NCI-H345 (cell line): ENCODE measurements at places on chromosomes 5 and 9.
A peak's percentile ranks its signal among the peaks of the same experiment; 100 is the strongest.

DNA sequence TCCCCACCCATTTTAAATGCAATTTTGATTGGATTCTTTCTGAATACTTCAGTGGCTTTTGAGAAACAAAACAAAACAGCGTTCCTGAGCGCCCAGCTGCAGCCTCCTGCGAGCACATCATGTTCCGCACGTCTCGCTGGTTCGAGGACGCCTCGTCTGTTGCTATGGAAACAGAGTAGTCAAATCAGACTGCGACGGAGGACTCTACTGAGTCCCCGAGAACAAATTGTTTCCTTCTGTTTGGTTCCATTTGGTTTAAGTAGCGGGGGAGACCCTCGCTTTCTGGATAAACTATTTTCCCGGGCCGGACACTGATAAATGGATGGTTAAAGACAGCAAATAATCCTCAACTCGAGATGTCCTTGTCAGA, 69.0 kb downstream of the SLC28A3 start:
- DNase-seq, result no peak

GRCh38 chr9:68530618-68531017, 10.1 kb downstream of the TMEM252 start:
- no peak for DNase-seq

- DNase-seq, result no peak
These were observed 45.4 kb upstream of the STARD4 start for GRCh38 chr5:111557686-111558085.

- DNase-seq, result no peak
These were observed 232.4 kb downstream of the SAXO1 start for GRCh38 chr9:18800579-18800978.

DNA sequence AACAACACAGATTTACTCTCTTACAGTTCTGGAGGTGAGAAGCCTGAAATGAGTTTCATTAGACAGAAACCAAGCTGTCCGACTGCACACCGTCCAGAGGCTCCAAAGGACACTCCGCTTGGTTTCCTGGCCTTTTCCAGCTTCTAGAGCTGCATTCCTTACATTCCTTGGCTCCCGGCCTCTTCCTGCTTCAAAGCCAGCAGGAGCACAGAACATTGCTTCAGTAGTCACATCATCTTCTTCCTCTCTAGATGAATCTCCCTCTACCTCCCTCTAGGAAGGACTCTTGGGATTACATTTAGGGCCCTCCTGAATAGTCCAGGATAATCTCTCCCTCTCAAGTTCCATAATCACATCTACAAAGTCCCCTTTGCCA, 213.3 kb downstream of the CDK5RAP2 start:
- DNase-seq, result no peak

DNA sequence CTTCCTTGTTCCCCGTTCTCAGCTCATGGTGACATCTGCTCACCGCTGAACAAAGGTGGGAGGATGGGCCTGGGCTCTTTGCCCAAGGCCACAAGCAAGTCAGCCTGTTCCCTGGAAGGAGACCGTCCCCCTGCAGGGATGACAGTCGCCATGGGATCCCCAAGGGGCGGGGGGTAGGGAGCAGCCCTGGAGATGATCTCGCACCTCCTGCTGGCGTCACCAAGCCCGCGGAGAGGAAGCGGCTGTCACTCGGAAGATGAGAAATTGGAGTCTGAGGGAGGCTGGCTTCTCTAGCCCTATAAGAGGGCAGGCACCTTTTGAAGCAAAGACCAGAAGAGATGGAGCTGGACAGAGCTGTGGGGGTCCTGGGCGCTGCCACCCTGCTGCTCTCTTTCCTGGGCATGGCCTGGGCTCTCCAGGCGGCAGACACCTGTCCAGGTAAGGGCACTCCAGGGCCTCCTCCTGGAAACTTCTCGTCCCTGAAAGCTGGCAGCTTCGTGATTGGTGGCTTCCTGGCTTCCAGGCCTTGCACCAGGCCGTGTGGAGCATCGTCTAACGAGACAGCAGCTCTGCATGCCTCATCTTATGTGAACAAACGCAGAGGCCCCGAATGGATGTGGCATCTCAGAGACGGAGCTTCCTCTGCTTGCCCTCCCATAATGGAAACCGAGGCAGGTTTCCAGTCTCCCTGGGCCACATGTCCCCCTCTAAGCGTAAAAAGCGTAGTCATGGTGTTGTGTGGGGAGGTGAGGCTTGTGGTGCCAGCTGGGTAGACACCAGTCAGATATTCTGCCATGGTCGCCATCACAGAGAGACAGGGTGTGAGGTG, at the start of gene FCN2:
TSS of gene FCN2 (plus strand) at position 327 of the 829 bp plus-strand sequence. CDS start at position 339, 12 bp downstream.
- peak; percentile 5 for DNase-seq

DNA sequence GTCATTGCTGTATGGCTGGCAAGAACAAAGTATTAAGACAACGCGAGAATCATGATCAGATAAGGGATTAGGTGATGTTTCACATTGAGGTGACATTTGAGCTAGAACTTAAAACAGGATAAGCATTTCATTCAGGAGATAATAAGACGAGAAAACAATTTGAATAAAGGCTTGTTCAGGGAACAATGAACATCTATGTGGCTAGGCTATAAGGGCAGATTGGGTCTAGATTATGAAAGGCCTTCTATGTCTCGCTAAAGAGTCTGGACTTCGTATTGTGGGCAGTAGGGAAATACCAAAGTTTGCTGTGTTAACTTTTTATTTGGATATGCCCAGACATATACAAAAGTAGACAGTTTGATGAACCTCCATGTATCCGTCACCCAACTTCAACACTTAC, 6.9 kb downstream of the MRPL22 start:
- no peak for DNase-seq

GRCh38 chr5:1014346-1014745, 5.7 kb downstream of the NKD2 start:
- no peak for DNase-seq

- DNase-seq, result no peak
These were observed 166.9 kb downstream of the TRIO start for GRCh38 chr5:14309878-14310531.

DNA sequence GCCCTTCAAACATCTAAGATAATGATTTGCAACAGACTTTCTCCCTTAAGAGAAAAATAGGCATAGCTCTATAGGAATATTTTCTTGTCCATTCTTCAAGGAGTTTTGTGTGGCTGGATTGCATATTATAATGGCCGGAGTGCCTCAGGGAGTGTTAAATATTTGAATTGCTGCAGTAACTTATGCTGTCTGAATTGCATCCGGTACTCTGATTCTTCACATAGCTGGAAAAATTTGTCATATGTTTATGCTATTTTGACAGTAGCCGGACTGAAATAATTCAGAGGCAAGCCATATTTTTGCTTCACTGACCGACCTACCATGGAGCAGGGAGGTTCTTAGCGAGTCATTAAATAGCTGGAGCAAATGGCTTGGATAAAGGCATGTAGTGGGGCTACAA, 621.0 kb downstream of the ACTL7B start:
- no peak for DNase-seq

GRCh38 chr5:14250748-14251701, 107.9 kb downstream of the TRIO start:
- DNase-seq, result no peak

DNA sequence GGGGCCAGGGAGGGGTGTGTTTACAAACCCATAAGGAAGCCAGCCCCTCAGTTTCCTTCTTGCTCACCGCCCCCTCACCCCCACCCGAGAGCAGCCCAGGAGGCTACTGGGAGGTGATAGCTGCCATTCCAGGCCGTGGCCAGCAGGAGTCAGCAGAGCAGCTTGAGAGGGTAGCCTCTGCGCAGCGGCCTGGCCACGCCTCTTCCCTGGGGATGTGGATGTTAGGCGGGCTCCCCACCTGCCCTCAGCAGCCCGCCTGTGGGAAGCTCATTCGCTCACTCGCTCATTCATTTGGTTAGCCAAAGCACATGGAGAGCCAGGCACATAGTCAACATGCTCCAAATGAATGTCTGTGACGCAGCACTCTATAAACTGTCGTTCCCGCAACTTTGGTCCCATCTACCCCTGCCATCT, 6.1 kb upstream of the DPM2 start:
- peak; percentile 93 for DNase-seq

GRCh38 chr9:127838375-127839078, 15.9 kb downstream of the ENG start:
- DNase-seq, result no peak

DNA sequence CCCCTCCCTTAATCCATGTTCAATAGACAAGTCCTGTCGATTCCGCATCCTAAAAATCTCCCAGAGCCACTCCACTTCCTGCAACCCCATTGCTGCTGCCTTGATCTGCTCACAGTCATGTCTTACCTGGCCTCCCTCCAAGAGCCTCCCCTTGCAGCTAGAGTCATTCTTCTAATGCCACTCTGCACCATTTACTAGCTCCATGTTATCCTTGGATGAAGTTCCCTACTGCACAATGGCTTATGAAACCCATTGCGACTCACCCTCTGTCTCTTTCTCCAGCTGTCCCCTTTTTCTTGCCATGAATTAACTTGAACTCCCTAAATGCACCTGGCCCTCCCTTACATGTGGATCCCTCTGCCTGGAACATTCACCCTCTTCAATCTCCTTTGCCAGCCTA, 39.5 kb downstream of the MEGF10 start:
- no peak for DNase-seq

- peak; percentile 56 for DNase-seq
These were observed 84.8 kb upstream of the MIER3 start for GRCh38 chr5:57036761-57037160.

GRCh38 chr5:99368726-99369125, 439.9 kb upstream of the CHD1 start:
- no peak for DNase-seq

- DNase-seq, result no peak
These were observed 181.4 kb upstream of the MAP3K1 start for GRCh38 chr5:56633950-56634349.

GRCh38 chr5:94807985-94808384, 189.5 kb downstream of the SLF1 start:
- DNase-seq, result no peak

DNA sequence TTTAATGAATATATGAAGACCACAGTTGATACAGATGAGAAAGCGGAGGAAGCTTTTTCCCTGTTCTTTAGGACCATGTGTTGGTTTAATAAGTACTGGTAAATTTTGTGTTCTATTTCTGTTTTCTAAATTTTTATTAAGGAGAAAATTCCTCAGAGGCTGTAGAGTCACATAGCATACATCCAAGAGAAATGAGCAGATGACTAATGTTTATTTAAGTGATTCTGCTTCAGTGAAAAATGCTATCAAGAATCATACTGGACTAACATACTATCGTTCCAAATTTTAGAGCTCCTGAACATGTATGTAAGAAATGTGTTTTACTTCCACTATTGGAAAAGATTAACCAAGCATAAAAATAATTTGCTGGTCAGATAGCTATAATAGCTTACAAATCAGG, 115.0 kb downstream of the KIAA1958 start:
- DNase-seq, result no peak

- DNase-seq, result no peak
These were observed 114.7 kb downstream of the TAF11L14 start for GRCh38 chr5:17748941-17749340.

GRCh38 chr9:26892251-26893029, at the start of gene CAAP1:
Gene CAAP1 (minus strand): TSS chr9:26892802. CDS start chr9:26892715, 87 bp downstream.
- DNase-seq, result peak; percentile 96

GRCh38 chr5:119255571-119256356, 100.1 kb upstream of the TNFAIP8 start:
- DNase-seq, result no peak

- no peak for DNase-seq
These were observed 13.1 kb downstream of the ADAMTS6 start for GRCh38 chr5:65468633-65469032.

GRCh38 chr9:91755761-91756509, 194.1 kb downstream of the ROR2 start:
- no peak for DNase-seq

- no peak for DNase-seq
These were observed 312.6 kb upstream of the ACTBL2 start for GRCh38 chr5:57795203-57795602.

GRCh38 chr9:122206118-122207046, 22.4 kb downstream of the LHX6 start:
- no peak for DNase-seq

DNA sequence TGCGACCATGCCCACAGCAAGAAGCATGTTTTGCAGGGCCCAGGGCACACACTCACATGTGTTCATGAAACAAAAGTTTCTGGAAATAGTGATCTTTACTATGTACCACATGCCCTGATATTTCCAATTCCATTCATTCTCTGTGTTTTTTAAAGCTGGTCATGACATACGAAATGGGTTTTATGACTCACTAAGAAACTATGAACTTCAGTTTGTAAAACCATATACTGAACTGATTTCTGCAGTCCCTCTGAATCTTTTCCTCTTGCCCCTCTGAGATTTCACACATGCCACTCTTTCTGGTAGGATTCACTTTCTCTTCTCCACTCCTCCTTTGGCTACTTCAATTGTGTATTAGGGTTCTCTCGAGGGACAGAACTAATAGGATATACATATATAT, 416.1 kb upstream of the TRPC7 start:
- DNase-seq, result no peak

- DNase-seq, result no peak
These were observed 18.5 kb downstream of the P4HA2 start for GRCh38 chr5:132209131-132209530.

DNA sequence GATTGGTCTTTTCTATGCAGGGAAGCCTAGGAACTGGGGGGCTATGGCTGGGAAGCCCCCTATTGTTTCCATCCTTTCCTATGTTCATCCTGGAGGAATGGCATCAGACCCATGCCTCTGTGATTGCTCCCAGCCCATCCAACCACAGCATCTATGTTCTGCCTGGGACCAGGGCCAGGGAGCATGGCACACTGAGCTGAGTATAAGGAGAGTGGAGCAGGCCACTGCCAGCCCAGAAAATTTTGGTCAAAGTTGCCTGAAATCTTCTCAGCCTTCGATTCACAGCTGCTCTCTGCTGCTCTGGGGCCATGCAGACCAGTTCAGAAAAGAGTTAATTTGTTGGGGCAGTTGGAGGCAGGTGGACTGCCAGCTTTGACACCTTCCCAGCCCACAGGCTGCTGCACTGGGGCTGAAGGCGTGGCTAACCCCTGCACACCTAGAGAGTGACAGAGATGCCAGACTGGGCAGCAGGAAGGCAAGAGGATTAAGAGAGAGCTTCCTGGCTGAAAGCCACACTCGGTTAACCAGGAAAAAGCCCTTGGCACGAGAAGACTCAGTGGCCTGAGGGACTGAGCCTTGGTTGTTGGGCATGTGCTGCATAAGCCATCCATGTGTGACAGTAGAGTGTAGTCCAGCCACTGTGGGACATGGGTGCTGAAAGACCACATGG, 12.1 kb downstream of the TGFBI start:
- no peak for DNase-seq

DNA sequence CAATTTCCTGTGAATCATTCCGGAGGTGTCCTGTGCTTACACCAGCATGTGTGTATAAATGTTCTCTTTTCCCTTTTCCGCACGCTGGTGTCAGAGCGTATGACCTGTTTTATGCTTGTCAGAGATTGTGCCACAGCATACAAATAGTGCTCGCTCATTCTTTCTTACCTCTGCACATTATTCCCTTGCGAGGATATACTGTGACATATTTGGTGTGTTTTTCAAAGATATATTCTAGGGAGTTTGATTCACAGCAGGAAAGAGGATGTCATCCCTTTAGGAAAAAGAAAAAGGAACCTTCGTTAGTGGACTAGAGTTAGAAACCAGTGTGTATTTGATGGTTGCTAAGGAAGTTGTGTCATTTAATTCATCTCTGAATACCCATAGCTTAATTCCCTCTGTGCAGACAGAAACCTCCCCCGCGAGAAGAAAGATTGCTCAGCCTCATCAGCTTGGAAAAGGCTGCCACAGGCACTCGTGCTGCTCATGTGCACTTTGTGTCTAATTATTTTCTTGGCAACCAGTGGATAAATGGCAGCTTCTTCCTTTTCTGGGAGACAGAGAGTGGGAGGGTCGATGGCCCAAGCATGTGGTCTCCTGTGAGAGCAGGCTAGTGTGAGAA, 14.7 kb upstream of the CCIN start:
- DNase-seq, result no peak
